ENCODE measurements at places on chromosomes 6 and 20.

DNA sequence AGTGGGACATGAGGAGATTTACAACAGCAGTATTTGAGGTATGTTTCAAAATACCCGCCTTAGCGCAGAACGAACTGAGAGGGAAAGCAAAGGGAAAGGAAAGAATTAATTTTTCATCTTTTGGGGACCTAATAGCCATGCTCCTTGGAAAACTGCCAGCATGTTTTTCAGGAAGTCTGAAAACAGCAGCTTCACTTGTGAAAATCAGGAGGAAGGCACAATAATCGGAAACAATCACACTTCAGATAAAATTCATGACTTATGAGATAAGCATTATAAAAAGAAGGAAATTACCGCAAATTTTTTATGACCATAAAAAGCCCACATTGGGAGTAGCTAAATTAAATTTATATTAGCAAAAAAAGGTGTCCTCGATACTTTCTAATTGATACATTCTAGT lies 541.1 kb downstream of the HAO1 start:
- H3K27me3 ChIP-seq = no peaks in the 10 kb centered on the region
- DNase-seq = no peak
- no peaks in the 10 kb centered on the region for H3K36me3 ChIP-seq
- no peak overlapping the region for H3K27ac ChIP-seq
- H3K4me3 ChIP-seq = no peak overlapping the region
- no peaks in the 10 kb centered on the region for H3K4me1 ChIP-seq

GRCh38 chr6:111406200-111406721 lies 76.8 kb downstream of the REV3L start:
- H3K27me3 ChIP-seq = no peaks in the 10 kb centered on the region
- H3K27ac ChIP-seq = no peak overlapping the region
- H3K4me3 ChIP-seq = no peak overlapping the region

- no peaks in the 10 kb centered on the region for H3K4me1 ChIP-seq
- H3K27me3 ChIP-seq = peaks cover 62% of the 10 kb centered on the region
- no peak overlapping the region for H3K4me3 ChIP-seq
- no peak overlapping the region for H3K27ac ChIP-seq
- no peak for DNase-seq
Observed at GRCh38 chr6:41663568-41663967, 25.3 kb downstream of the MDFI start.

DNA sequence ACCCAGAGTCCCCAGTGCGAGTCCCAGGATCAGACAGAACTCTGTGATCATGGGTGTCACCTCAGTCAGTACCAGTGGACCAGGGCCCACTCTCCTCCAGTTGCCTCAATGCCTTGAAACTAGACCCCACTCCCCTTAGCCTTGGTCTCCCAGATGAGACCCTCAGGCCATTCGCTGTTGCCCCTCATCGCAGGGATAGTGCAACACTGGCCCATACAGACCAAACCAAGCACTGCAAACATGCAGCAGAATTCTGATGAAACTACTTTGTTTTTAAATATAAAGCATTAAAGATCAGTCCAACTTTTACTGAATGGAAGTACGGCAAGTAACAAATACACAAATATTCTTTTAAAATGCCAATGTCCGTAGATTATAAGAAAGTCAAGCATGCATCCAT lies 101.2 kb upstream of the NT5E start:
- no peak overlapping the region for H3K27ac ChIP-seq
- no peak overlapping the region for H3K4me3 ChIP-seq
- peaks cover 17% of the 10 kb centered on the region for H3K27me3 ChIP-seq
- no peak for DNase-seq
- no peaks in the 10 kb centered on the region for H3K36me3 ChIP-seq

DNA sequence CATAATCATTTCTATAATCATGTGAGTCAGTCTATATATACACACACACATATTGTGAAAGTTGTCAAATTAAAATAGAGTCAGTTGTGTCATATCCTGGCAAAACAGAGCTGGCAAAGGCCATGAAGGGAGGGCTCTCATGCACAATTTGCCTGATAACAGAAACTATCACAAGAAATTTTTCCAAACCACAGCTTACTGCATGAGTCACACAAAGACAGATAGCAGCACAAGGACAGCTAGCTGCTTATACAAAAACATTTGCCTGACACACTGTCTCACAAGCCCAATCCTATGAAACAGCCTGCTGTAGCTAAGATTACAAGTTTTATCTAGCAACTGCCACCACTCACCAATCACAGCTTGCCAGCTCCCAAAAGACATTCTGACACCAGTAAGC lies 848.5 kb upstream of the MAN1A1 start:
- H3K27ac ChIP-seq = no peak overlapping the region
- no peak for DNase-seq
- no peaks in the 10 kb centered on the region for H3K27me3 ChIP-seq
- H3K4me3 ChIP-seq = no peak overlapping the region
- no peaks in the 10 kb centered on the region for H3K4me1 ChIP-seq

DNA sequence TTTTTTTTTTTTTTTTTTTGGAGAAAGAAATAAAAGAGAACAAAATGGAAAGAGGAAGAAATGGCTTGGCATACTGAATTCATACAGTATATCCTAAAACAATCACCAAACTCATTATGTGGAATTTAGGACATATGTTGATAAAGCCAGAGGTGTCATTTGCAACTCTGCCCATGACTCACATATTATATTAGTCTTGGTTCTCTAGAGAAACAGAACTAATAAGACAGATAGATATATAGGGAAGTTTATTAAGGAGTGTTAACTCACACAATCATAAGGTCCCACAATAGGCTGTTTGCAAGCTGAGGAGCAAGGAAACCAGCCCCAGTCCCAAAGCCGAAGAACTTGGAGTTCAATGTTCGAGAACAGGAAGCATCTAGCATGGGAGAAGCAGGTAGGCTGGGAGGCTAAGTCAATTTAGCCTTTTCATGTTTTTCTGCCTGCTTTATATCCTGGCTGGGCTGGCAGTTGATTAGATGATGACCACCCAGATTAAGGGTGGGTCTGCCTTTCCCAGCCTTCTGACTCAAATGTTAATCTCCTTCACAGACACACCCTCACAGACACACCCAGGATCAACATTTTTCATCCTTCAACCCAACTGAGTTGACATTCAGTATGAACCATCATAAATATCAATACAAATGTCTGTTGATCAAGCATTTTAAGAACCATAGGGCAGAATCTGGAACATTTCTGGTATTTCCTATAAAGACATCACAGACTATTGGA lies 102.3 kb downstream of the UBE3D start:
- no peaks in the 10 kb centered on the region for H3K27me3 ChIP-seq
- H3K36me3 ChIP-seq = peaks cover 2% of the 10 kb centered on the region
- H3K4me3 ChIP-seq = no peak overlapping the region
- no peak overlapping the region for H3K27ac ChIP-seq
- no peak for DNase-seq

GRCh38 chr6:163952005-163952404 lies 537.5 kb downstream of the QKI start:
- no peaks in the 10 kb centered on the region for H3K36me3 ChIP-seq
- H3K4me1 ChIP-seq = peaks cover 3% of the 10 kb centered on the region
- H3K4me3 ChIP-seq = no peak overlapping the region
- peaks cover 57% of the 10 kb centered on the region for H3K27me3 ChIP-seq
- no peak overlapping the region for H3K27ac ChIP-seq

DNA sequence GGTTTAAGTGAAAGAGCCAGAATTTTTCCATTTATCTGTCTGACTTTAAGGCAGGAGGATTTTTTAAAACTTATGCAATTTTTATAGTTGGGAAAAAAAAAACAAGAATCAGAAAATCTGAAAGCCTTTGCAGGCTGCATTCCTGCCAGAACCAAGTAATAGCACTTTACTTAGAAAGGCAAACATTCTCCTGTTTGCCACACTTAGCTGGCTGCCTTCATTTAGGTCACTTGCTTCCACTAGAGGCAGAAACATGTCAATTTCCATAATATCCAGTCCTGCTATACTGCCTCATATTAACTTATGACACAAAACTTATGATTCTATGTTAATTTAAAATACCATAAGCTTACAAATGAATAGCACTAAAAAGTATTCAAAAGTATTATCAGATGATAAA lies 425.8 kb downstream of the FRK start:
- H3K4me1 ChIP-seq = no peaks in the 10 kb centered on the region
- DNase-seq = no peak
- H3K27ac ChIP-seq = no peak overlapping the region
- H3K36me3 ChIP-seq = no peaks in the 10 kb centered on the region

Measured in effector memory CD8-positive, alpha-beta T cell (primary cell).